Midbrain (tissue), 1 donor: ENCODE measurements at places on chromosomes 5 and 9.

DNA sequence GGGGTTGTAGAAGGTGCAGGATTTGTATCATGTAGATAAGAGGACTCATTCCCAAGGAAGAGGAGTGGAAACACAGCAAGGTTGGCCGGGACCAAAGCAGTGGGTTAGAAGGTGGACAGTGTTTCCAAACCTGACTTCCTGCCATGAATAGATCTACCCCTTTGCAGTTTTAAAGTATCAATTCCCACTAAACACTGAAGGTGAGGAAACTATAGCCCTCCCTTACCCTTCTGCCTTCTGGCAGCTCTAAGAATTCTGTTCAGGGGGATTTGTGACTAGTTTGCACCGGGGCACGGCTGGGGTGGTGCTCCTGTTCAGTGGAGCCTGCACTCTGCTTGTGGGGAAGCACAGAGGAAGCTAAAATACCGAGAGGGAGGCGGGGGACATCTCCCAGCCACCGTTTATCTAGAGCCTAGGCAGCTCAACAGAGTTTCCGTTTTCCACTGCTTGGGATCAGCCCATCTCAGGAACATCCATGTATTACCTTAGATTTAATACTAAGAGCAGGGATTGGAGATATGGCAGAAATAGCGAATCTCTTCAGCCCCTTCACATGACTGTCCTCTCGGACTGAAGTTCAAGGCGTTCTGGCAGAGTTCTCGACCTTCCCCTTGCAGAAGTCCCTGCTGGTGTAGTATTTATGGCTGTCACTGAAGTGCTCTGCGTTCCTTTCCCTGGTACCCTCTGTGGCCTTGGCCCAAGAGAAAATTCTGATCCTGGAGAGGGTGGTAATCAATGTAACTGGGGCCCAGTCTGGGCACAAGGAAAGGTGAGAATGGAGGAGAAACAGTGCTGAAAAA lies 5.4 kb downstream of the ISL1 start:
- DNase-seq, result no peak

DNA sequence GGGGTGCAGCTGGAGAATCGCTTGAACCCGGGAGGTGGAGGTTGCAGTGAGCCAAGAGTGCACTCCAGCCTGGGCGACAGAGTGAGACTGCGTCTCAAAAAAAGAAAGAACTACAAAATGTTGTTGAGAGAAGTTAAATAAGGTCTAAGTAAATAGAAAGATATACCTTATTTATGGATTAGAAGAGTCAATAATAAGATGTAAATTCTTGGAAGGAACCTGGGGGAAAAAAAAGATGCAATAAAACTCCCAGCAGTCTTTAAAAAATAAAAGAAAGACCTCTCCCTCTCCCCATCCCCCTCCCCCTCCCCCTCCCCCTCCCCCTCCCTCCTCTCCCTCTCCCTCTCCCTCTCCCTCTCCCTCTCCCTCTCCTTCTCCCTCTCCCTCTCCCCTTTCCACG lies 15.5 kb upstream of the FAF2 start:
- DNase-seq, result no peak

DNA sequence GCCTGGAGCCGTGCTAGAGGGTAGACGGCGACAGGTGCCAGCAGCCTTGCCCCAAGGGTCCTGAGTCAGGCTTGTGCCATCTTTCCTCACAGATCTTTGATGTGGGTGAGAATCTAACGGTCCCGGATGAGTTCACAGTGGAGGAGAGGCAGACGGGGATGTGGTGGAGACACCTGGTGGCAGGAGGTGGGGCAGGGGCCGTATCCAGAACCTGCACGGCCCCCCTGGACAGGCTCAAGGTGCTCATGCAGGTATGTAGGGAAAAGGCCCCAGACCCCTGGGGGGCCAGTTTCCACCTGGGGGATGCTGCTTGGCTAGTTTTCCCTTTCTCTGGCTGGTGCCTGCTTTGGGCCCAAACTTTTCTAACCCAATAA lies 24.0 kb downstream of the PTGES2 start:
- no peak for DNase-seq

GRCh38 chr5:162837155-162837554 lies 600.2 kb upstream of the CCNG1 start:
- DNase-seq, result no peak
